AG04450 (cell line): ENCODE measurements at places on chromosomes 7 and 10. TPM values are rescaled to one million over a fixed set of nuclear protein-coding genes. Genes with fewer than 3 reads are reported as not detected.

The CD36 gene
- 0.29 and 0.51 TPM in 2 replicates for polyA plus RNA-seq

The VGF gene
- 0.16 and 0.38 TPM in 2 replicates for polyA plus RNA-seq

The VPS26A gene
- 26.9 and 44.4 TPM in 2 replicates for polyA plus RNA-seq

GRCh38 chr7:44678101-44678470, 70.6 kb upstream of the ZMIZ2 start:
- DNase-seq: no peak

DNA sequence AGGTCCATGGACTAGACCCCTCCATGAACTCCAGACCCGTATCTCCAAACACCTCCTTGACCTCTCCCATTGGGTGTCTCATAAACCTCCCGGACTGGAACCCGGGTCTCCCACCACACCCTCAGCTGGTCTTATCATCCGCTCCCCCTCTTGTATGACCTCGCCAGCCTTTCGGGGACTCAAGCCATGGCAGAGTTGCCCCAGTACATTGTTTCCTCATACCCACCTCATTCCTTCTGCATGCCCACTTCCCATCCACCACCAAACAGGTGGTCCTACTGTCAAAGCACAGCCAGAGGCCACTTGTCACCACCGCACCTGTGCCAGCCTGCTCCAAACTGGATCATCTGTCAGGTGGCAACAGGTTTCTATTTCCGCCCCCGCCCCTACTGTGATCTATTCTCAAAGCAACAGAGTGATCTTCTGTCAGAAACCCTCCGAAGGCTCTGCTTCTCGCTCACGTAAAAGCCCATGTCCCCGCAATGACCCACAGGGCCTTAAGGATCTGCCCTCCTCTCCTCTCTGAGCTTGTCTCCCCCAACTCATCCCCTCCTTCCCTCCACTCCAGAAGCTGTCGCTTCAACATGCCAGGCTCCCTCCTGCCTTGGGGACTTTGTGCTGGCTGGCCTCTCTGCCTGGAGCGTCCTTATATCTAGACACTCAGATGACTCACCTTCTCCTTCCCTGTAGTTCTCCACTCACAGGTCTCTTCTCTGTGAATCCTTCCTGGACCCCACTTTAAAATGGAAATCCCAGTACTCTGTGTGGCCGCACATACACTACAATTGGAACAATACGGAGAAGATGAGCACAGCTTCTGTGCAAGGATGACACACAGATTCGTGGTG, 22.8 kb upstream of the PRKAG2 start:
- no peak for DNase-seq

DNA sequence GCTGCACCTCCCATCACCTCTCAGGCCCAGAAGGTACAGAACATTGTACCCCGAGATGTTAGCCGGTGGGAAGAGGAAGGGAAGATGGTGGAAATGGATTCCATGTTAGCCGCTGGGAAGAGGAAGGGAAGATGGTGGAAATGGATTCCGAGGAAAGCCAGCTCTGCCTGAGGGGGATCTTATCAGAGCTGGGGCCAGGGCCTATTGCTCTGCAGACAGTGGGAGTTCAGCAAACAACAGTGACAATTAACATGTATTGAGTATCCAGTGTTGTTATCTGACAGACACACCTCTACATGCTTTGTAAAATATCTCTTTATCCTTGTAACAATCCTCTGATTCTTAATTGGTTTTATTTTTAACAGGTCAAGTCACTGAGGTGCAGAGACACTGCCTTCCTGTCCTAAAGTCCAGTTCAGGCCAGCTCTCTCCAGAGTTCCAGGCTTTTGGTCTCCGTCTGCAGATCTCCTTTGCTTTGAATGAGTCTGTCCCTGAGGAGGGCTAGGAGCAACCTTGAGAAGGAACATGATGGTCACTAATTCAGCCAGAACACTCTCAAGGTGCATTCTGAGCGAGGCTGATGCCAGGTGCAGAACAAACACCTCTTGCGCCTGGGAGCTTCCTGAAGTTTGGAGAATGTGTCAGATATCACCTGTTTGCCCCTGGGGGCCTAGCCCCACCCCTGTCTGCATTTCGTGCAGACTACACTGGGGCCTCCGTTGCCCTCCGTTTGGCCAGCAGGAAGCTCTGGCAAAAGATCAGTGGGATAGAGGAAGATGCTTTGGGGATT, 82.4 kb upstream of the PODXL start:
- DNase-seq: no peak

- no peak for DNase-seq
These were observed 134.7 kb downstream of the VIPR2 start for GRCh38 chr7:159009951-159010350.

- DNase-seq: no peak
These were observed 57.9 kb upstream of the FAM133B start for GRCh38 chr7:92648067-92648466.

DNA sequence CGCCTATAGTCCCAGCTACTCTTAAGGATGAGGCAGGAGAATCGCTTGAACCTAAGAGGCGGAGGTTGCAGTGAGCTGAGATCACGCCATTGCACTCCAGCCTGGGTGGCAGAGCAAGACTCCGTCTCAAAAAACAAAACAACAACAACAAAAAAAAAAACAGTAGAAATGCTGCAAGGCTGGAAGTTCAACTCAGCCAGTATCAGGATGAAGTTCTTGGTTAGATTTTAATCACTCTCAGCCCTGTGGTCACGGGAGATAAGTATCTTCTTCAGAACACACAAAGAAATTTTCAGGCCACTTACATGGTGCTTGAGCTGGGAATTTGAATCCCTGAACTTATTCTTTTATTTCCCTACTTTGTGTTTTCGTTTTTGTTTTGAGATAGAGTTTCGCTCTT, 120.4 kb downstream of the MARCHF5 start:
- DNase-seq: no peak

- DNase-seq: no peak
These were observed 298.0 kb upstream of the KCND2 start for GRCh38 chr7:119974972-119975371.
